ENCODE measurements at places on chromosomes 12 and 14.

- DNase-seq: no peak
These were observed 268.5 kb downstream of the ALG10B start for GRCh38 chr12:38585086-38585485.

GRCh38 chr14:64612021-64612380, 62.2 kb downstream of the PPP1R36 start:
- DNase-seq: no peak

GRCh38 chr12:180445-180844, 33.5 kb downstream of the SLC6A12 start:
- no peak for DNase-seq

DNA sequence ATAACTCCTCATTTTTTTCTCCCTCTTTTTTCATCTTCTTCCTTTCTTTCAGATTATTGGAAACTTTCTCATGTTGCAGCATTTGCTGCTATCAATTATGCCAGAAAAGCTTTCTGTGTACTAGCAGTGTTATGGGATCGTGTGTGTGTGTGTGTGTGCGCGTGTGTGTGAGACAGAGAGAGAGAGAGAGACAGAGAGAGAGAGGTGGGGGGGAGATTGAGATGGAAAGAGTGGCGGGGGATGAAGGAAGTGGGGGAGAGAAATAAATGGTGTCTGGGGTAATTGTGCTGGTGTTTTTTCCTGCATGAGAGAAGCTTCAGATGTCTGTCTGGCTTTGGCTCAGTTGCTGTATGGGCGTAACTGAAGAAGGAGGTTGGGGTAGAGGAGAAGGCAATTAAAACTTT, 268.9 kb downstream of the RAD51B start:
- no peak for DNase-seq

- no peak for DNase-seq
These were observed 69.8 kb downstream of the LIN7A start for GRCh38 chr12:80867941-80868340.

DNA sequence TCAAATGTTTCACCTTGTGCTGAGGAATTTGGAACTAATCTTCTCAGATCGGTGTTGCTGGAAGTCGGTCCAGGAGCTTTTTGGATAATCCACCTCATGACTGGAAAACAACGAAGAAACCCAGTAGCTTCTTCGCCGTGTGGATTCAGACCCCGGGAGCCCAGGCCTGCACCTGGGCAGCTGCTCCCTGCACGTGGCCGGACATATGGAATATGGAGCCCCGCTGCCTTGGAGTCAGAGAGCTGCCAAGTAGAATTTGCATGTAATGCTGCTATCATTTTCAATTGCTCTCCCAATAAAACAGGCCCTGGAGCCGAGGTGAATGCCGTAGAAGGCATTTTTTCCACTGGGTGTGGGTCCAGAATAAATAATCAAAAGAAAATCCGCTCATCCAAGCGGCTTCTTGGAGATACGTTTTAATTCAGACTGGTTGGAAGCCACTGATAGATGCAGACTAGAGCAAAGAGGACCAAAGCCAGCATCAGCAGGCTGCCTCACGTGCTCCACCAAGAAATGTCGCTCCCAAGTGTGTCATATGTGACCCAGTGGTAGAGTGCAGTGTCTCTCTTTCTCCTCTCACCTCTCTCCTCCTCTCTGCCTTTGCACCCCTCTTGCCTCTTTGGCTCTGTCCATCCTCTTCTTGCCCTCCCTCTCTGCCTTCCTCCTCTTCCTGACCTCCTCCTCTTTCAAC, 115.3 kb downstream of the ZNF664 start:
- no peak for DNase-seq

GRCh38 chr12:10268037-10268436, 39.6 kb upstream of the KLRD1 start:
- no peak for DNase-seq

DNA sequence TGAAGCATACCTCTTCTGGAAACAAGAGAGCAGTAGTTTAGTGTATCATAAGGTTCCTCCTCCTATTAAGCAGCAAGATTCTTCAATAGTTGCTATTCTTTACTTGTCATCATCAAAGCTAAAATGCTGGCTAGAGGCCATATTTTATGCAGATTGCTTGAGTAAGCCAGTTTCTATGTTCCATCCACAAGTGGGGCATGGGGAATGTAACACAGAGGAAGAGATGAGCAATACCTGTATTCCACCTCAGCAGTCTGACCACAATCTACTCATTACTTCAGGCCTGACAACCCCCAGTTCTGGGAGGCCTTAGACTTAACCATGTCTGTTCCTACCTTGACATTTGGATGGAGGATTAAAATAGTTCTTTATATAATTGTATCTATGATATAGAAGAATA, 423.6 kb downstream of the BTG1 start:
- DNase-seq: no peak

- no peak for DNase-seq
These were observed 85.6 kb downstream of the MSRB3 start for GRCh38 chr12:65364046-65364445.

GRCh38 chr14:72594099-72594901, 299.6 kb downstream of the DPF3 start:
- no peak for DNase-seq

GRCh38 chr14:93941293-93941910, 14.3 kb downstream of the FAM181A start:
- DNase-seq: peak; percentile 84

GRCh38 chr12:56718636-56719035, 6.5 kb downstream of the NACA start:
- DNase-seq: no peak

DNA sequence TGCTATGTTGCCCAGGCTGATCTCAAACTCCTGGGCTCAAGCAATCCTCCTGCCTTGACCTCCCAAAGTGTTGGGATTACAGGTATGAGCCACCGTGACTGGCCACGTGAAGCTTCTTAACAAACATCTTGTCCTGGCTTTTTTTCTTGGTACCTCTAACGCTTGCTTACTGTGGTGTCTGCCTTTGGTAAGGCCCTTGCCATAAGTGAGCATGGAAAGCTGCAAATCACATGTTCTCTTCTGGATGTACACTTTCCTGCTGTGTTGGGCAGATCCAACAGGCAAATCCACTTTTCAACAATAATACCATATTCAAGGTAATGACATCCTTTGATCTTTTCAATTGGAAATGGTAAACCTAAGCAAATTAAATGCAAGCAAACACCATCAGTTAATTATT, 54.6 kb downstream of the ARF6 start:
- DNase-seq: no peak

DNA sequence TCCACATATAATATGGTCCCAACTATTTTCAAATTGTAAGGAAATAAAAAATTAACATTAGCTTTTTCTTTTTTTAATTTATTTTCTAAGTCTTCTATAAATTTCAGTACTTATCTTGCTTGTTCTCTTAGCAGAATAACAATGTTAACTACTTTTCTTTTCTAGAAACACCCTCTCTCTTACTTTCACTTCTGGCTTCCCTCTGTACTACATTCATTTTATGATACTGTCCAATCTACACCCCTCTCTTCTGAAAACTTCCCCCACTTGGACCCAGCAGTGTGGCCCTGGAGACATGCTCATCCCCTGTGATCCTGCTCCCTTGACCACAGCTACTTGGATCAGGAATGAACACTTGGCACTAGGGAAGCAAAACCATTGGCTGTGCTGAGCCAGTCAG, 15.7 kb downstream of the SGPP1 start:
- no peak for DNase-seq

DNA sequence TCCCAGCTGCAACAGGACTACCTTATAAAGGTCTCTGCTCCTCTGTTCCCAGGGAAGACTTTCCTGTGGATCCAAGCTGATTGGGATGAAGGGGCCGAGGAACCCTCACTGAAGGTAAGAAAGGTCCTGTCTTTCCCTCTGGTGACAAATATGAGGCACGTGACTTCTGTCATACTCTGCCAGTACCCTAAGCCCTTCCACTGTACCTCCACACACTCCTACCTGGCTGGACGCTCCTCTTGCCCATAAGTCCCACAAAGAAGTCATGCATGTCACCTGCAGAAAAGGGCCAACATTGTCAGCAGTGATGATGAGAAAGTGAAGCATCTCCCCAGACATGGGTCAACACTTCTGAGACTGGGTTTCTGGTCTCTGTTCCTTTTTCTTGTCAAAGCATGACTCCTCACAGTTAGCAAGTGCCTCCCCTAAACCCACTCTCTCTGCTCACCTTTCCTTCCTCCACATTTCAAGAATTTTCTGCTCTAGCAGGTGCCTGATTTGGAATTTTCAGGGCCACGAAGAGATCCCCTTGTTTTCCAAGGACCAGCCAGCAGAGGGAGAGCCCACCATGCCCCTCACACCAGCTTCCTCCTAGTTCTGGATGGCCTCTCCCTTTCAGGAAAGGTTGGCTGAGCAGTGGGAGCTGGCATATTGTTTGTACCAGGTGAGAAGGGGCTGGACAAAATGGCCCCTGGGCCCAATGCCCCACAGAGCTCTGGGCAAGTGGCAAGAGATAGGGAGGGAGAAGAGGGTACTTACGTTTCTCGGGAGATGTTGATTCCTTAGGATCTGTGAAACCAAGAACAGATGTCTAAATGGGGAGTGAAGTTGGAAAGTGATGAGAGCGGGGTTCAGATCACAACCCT, 3.5 kb downstream of the TAC3 start:
- no peak for DNase-seq

Measured in smooth muscle cell of the brain vasculature (primary cell).